ENCODE measurements at places on chromosomes 5 and 9. TPM values are rescaled to one million over a fixed set of nuclear protein-coding genes. Genes with fewer than 3 reads are reported as not detected.

The IFNA21 gene
- not detected for total RNA-seq

The FAM169A gene
- 10.1 TPM for total RNA-seq

The NEURL1B gene
- 18.2 TPM for total RNA-seq

The HTR4 gene
- total RNA-seq = not detected

Data from heart left ventricle (tissue), 16 donors.